HFF-Myc (cell line): ENCODE measurements at places on chromosomes 4 and X.

DNA sequence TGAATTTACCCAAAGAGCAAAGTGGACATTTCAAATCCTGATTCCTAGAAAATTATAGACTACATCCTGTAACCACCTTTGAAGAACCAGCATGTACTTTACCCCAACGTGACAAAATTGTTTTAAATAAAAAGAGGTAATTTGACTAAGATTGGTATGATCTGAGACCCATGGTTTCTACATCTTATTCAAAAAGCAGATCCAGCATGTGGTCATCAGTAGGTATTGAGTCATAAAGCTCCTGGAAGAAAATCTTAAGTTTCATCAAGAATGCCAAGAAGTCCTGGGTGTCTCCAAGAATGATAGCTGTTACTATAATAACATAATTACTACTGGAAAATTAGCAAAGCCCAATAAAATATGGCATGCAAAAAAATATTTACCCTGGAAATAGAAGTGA, 61.8 kb downstream of the NFKB1 start:
- DNase-seq = no peak

GRCh38 chr4:185512516-185512915, 22.8 kb downstream of the PDLIM3 start:
- no peak for DNase-seq

DNA sequence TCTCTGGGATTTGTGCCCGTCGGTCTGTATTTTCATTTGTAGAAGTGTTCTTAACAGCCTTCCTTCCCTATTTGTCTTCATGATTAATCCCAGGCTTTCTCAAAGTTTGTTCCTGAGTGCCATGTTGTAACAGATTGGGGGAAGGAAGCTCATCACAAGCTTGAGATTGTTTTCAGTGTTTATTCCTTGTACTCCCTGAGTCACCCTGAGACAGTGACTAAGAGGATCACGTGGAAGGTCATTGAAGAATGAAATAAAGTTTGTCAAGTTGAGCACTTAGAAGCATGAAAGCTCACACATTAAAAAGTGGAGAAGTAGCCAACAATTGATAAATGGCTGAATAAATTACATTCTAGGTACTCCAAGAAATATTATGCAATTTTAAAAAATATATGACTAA, 153.5 kb upstream of the FAM241A start:
- DNase-seq = peak; percentile 69

GRCh38 chr4:8050555-8051206, 107.9 kb downstream of the ABLIM2 start:
- DNase-seq = no peak

DNA sequence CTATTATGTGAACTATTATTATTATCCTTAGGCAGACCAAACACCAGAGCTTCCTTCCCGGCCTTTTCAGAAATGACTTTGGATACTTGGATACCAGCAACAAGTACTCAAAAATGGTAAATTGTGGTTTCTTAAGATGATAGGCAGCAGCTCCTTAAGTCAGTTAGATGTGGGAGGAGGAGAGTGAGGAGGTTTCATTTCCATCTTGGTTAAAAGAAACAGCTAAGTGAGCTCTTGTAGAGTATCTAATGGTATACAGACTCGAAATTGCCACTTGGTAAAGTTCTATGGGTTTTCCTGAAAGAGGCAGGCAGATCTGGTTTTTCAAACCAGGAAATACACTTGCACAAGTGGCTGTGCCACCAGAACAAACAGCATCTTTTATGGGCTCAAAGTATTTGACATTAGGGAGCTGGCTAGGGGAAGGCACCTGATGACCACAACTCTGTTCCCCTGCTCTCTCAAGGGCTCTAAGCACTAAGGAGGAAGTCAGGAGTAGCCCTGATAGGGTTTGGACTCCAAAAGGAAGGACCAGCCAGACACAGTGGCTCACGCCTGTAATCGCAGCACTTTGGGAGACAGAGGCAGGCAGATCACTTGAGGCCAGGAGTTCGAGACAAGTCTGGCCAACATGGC, 130.9 kb downstream of the TMEM164 start:
- no peak for DNase-seq

DNA sequence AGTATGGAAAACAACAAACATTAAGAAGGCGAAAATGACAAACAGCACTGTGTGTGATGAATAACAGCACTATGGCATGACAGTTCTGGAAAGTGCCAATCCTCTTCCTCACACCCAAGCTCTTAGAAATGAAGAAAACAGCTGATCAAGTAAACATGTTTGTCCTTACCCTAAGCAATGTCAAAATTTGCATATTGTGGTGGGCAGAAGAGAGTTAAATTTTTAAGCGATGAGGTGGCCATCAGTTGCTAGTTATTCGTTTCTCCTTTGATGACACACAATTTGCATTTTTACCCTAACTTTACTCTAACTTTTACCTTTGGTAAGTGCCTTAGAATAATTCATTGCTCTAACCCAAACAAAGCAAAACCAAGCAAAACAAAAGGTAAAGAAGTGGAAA, 8.8 kb downstream of the PROM1 start:
- DNase-seq = no peak

DNA sequence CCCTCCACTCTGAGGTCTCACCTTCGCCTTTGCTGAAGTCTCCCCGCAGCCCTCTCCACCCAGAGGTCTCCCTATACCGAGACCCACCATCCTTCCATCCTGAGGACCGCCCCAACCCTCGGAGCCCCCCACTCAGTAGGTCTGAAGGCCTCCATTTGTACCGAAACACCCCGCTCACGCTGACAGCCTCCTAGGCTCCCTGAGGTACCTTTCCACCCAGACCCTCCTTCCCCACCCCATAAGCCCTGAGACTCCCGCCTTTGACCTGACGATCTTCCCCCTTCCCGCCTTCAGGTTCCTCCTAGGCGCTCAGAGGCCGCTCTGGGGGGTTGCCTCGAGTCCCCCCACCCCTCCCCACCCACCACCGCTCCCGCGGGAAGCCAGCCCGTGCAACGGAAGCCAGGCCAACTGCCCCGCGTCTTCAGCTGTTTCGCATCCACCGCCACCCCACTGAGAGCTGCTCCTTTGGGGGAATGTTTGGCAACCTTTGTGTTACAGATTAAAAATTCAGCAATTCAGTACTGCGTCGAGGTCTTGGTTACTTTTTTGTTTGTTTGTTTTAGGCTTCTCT, 5.0 kb downstream of the SOD3 start:
- no peak for DNase-seq

- no peak for DNase-seq
Measured at GRCh38 chr4:156442912-156443311, 489.2 kb upstream of the CTSO start.

GRCh38 chrX:71629467-71629866, 11.2 kb upstream of the CXCR3 start:
- no peak for DNase-seq

DNA sequence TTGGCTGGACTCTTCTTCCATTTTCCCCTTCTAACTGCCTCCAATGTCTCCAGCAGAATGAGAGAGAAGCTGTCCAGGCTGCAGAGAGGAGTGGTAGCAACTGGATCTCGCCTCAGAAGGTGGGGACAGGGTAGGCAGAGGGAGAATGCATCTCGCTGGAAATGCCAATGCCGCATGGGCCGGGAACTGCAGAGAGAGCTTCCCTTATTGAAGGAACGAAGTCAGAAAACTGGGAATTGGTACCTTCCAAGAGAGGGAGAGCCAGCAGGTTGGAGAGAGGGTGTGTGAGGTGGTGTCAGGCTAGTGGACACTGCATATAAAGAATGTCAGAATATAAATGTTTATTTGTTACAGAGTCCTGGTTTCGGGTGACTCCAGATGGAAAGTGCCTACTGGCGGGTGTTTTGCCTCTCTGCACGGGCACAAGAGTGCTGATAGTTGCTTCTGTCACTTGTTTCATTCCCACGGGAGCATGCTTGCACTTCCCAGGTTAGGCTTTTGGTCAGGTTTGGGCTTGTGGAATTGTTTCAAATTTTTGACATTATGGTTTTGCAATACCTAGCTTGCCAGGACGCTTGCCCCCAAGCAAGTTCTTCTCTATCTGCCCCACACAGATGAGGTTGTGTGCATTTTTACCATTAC, 156.8 kb upstream of the STS start:
- DNase-seq = no peak

GRCh38 chrX:23745786-23746185, 2.7 kb upstream of the ACOT9 start:
- no peak for DNase-seq
